ENCODE measurements at places on chromosomes 1 and 21.
A peak's percentile ranks its signal among the peaks of the same experiment; 100 is the strongest.

GRCh38 chr1:207396168-207396746, 57.9 kb upstream of the CR2 start:
- no peak for DNase-seq

GRCh38 chr1:210412240-210412639, 83.5 kb downstream of the HHAT start:
- DNase-seq: peak; percentile 3

DNA sequence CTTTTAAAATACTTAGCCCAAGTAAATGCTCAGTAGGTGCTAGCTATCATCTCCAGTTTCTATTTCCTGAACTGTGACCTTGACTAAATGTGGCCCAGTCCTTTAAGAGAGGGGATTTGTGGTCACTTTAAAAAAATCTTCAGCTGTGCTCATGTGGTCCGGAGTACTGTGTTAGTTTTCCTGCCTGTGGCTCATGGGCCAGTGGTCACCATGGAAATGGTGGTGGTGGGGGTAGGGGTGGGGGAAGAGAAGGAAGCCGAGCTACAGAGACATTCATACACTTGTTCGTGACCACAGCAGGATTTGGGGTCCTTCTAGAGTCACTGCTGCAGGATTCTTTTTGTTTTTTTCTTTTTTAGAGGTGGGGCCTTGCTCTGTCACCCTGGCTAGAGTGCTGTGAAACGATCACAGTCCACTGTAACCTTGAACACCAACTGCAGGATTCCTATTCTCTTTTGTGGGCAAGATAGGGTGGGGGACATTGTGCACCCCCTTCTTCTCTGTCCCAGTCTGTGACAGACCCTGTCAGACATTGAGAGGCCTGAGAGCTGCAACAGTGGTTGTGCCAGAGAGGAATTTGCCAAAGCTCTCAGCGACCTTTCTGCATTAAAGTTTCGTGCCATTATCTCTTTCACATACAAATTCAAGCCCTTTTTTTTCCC, 25.8 kb downstream of the KIF26B start:
- no peak for DNase-seq

- DNase-seq: peak; percentile 95
Observed at GRCh38 chr1:151992303-151993083, 1.2 kb downstream of the S100A10 start.

- DNase-seq: no peak
Observed at GRCh38 chr1:183791319-183791718, 13.6 kb upstream of the RGL1 start.

All from RKO (cell line).